ENCODE measurements at places on chromosomes 7 and 10.

DNA sequence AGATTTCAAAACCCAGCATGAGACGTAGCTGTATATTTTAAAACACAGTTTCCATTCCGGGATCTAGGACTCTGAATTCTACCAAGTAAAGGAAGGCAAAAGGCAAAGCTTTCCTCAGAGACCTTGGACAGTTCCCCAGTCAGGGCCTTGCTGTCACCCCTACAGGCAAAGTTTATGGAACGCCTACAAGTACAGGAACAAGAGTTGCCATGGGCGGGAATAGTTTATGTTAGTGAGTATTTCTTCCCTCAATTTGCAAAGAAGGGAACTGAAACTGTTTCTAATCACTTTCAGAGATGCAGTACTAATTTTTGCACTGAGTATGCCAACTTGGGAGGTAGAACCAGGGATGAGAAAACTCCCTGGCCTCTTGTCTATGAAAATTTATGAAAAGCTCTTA lies 68.2 kb upstream of the LRGUK start:
- peak; percentile 51 for DNase-seq

GRCh38 chr10:122421054-122421625 lies 33.3 kb upstream of the ARMS2 start:
- no peak for DNase-seq

DNA sequence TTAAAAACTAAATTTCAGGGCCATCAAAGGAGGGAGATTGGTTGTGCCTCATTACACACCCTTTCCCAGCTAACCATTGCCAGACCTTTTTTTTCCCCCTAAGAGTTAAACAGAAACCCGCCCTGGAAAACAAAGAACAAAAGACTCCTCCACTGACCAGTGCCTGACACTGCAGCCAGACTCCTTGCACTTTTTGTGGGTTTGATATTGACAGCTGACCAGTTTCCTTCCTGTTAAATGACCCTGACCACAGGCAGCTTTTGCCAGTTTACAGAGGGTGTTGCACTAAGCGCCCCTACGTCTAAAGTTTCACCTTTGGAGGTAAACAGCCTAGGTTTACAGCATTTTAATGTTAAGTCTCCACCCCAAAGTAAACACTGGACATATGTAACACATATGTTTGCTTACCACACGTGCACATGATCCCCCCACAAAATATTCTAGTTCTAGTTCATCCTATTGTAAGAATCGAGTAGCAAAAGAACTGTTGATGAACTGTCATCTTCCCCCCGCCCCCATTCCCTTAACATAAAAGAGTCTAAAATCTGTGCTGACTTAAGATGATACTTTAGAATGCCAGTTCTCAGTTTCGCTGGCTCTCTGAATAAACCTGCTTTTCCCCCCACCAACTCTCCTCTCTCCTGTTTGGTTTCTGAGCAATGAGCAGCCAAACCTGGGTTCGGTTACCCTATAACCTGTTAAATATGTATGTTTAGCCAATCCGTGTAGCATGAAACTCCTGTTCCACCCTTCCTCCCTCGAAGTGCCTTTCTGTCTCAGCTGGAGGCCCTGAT lies 38.0 kb downstream of the FOXI2 start:
- no peak for DNase-seq

GRCh38 chr7:34096198-34096651 lies 190.9 kb downstream of the BMPER start:
- no peak for DNase-seq

DNA sequence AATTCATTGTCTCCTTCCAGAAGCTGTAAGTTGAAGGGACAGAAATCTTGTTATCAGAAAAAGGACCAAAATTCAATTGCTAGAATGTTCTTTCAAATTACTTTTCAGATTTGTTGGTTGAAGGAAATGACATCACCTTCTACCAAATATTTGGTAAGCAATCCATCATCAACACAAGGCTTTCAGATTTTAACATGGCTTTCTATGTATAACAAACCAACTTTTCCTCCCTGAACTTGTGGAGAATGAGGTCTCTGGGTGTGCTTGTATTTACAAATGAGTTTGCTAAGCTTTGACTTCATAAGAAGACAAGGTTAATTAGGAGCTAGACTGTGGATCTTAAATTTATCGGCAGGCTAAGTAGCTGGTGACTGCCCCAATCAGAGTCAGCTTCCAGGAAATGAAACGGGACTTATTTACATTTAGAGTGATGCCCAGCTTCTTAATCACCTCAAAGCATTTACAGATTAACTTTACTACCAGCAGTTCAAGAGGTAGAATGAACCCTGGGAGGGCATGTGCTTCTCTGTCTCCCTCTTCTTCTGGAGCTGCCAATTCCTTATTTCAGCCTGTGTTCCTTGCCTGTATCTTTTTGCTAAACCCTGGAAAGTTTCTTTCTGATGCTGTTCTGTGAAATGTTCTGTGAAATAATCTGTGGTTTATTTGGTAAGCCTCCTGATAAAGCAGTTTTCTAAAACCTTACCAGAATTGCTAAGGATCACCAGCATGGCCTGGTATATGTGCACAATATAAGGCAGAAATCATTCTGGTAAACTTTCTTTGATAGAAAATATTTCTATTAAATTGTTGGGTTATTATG lies 248.8 kb upstream of the FZD8 start:
- no peak for DNase-seq

GRCh38 chr7:151821226-151821625 lies 55.7 kb downstream of the PRKAG2 start:
- no peak for DNase-seq

GRCh38 chr10:126732868-126733267 lies 62.4 kb upstream of the C10orf90 start:
- DNase-seq, result no peak

- no peak for DNase-seq
Observed at GRCh38 chr10:5532618-5533097, 7.9 kb downstream of the CALML3 start.

DNA sequence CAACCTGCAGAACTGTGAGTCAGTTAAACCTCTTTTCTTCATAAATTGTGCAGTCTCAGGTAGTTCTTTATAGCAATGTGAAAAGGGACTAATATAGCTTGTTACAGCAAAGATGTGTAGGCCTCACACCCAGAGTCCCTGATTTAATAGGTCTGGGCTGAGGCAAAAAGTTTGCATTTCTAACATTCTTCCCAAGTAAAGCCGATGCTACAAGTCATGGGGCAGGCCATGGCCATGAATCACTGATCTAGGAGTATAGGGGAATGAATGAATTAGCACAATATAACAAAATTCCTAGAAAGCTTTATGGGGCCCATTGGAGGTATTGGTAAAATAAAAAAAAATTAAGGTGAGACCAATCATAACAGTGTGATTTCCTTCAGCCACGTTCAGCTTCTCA lies 11.5 kb upstream of the AASS start:
- no peak for DNase-seq

DNA sequence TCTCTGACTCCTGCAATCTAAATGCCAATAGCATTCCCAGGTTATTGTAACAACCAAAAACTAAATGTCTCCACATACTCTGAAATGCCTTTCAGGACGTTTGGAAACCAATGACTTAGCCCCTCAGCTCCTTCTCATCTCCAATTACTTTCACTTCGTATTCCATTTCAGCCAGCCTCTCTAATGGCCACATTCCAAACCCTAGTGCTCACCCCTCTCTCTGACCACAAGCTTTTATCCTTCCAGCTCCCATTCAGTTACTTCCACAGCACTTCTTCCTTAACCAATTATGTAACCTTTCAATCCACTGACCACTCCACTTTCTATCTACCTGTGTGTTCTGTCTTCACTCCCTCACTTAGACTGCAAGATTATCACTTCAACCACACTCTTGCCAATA lies 4.3 kb downstream of the NOC3L start:
- DNase-seq, result no peak

DNA sequence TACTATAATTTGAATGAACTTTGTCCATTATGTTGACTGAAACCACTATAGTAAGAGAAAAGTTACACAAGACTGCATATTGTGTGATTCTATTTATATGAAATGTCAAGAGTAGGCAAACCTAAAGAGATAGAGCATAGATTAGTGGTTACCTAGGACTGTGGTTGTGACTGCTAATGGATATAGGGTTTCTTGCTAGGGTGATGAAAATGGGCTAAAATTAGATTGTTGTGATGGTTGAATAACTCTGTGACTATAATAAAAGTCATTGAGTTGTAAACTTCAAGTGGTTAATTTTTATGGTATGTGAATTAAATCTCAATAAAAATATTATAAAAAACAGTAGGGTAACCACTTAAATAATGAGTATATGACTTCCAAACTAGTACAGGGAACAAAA lies 142.9 kb upstream of the AHR start:
- DNase-seq, result no peak

DNA sequence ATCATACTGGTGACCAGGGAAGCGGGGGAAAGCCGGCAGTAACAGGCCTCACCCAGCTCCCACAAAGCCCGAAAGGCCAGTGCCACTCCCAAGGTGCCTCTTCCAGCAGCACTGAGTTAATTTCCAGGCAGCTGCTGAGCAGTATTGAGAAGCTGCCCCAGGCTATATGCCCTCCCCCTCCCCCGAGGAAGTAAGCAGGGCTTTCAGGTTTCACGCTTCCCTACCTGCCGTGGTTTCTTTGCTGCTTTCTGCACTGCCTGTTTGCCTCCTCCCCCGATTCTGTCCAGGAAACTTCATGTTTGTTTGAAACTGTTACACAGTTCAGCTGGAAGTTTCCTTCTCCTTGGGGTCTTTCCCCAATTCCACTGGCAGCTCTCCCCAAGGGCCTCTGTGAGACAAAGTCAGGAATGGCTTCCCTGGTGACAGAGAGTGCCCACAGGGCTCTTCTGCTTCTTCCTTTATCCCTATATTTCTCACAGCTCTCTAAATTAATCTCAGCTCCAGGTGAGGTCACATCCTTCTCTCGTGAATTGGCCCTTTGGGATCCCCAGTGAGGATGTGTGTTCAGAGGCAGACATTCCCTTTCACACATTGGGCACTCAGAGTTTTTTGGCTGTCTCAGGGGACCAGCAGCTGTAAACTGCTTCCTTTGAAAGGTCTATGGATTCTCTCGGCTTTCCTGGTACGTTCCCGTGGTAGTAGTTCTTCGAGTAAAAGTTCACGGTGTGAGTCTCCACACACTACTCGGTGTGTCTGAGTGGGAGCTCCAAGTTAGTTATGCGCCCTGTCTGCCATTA lies 19.4 kb downstream of the C1GALT1 start:
- peak; percentile 80 for DNase-seq

DNA sequence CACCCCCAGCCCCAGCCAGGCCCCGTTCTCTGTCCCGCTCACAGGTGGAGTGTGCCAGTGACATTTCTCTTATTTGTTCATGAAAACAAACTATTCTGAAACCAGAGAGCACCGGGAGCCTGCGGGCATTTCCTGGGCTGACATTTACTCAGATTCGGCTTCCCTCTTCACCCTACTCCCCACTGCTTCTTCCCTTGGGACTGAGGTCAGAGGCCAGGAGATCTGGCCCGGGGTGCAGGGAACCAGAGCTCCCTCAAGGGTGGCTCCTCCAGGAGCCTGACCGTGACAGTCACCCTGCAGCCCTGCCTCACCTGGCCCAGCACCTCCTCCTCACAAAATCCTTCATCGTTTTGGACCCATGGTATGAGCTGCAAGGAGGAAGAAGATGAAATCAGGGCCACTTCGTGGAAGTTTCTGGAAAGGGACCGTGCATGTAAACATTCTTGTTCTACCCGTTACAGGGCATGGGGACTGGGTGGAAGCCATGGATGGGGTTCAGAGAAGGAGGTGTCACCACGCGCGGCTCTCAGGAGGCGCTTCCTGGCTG lies 12.2 kb downstream of the BHLHA15 start:
- DNase-seq, result no peak

DNA sequence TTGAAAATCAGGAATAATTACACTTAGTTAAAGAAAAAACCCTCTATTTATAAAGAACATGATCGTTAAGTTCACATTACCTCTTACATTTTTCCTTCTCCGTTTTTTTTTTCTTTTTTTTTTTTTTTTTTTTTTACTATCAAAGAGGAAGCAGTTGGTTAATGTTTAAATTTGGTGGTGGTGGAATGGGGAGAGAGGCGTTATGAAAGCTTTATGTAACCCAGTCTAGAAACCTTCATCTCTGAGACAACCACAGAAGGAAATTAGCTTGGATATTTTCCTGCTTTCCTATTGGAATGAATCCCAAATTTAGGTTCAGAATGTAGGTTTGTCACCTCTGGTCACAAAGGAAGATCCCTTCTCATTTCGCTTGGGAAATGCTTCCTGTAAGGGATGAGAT lies 31.5 kb upstream of the LHFPL3 start:
- no peak for DNase-seq

DNA sequence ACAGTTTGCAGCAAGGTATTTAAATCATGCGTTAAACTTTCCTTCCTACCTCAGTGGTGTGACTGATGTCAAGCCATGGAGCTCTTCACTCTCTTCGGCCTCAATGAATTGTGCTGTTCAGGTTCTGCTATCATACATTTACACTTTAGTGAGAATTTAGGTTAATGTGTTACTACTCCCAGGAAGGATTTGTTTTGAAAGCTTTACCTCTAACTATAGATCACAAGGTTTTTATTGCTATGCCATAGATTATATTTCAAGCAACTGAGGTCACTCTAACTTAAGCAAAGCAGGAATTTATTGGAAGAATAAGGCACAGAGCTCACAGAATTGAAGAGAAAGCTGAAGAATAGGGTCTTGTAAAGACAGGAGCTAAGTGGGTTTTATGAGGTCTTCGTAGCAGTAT lies 11.0 kb upstream of the ADD3 start:
- DNase-seq, result no peak

- no peak for DNase-seq
Observed at GRCh38 chr7:11207565-11207964, 233.9 kb downstream of the PHF14 start.
